Esophagus squamous epithelium (tissue), 5 donors: ENCODE measurements at places on chromosomes 5 and 9. TPM values are rescaled to one million over a fixed set of nuclear protein-coding genes. Genes with fewer than 3 reads are reported as not detected.
A peak's percentile ranks its signal among the peaks of the same experiment; 100 is the strongest.

DNA sequence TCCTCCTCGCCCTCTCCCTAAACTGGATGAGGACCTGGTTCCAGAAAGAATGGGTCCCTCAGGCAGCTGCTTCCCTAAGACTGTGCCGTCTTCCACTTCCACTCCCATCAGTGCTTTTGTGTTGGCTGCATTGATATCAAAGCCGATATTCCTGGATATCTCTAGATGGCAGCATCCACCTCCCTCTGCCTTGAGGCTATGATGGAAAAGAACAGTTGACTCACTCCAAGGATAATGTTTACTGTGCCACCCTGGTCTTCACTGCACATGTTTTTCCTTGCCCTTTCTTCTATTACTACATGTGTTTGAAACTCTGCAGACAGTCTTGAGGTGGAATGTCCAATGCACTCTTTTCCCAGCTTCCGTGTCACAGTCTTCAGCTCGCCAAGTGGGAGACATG, 211.6 kb downstream of the MAST4 start:
- H3K4me1 ChIP-seq: no peaks in the 10 kb centered on the region
- no peak overlapping the region for H3K27ac ChIP-seq
- DNase-seq: no peak
- H3K36me3 ChIP-seq: no peaks in the 10 kb centered on the region
- H3K4me3 ChIP-seq: no peak overlapping the region
- H3K27me3 ChIP-seq: no peaks in the 10 kb centered on the region

- H3K4me1 ChIP-seq: no peaks in the 10 kb centered on the region
- no peak overlapping the region for H3K27ac ChIP-seq
- H3K4me3 ChIP-seq: no peak overlapping the region
- no peak for DNase-seq
- no peaks in the 10 kb centered on the region for H3K27me3 ChIP-seq
Measured at GRCh38 chr5:171806976-171807747, 21.5 kb downstream of the SMIM23 start.

GRCh38 chr9:93480262-93480661, 26.9 kb upstream of the FAM120AOS start:
- H3K36me3 ChIP-seq: no peaks in the 10 kb centered on the region
- no peaks in the 10 kb centered on the region for H3K4me1 ChIP-seq
- H3K4me3 ChIP-seq: no peak overlapping the region
- no peak overlapping the region for H3K27ac ChIP-seq
- H3K27me3 ChIP-seq: no peaks in the 10 kb centered on the region

GRCh38 chr5:60993875-60994571, 49.0 kb downstream of the NDUFAF2 start:
- no peak overlapping the region for H3K27ac ChIP-seq
- no peaks in the 10 kb centered on the region for H3K27me3 ChIP-seq
- DNase-seq: no peak
- no peaks in the 10 kb centered on the region for H3K4me1 ChIP-seq
- H3K4me3 ChIP-seq: no peak overlapping the region

- peak overlapping the region; percentile 97 for H3K27ac ChIP-seq
- peaks cover 4% of the 10 kb centered on the region for H3K27me3 ChIP-seq
- H3K4me1 ChIP-seq: peaks cover 79% of the 10 kb centered on the region
- H3K36me3 ChIP-seq: no peaks in the 10 kb centered on the region
- H3K4me3 ChIP-seq: peak overlapping the region; percentile 80
Measured at GRCh38 chr5:43043400-43043756, 3.3 kb upstream of the ANXA2R start.

DNA sequence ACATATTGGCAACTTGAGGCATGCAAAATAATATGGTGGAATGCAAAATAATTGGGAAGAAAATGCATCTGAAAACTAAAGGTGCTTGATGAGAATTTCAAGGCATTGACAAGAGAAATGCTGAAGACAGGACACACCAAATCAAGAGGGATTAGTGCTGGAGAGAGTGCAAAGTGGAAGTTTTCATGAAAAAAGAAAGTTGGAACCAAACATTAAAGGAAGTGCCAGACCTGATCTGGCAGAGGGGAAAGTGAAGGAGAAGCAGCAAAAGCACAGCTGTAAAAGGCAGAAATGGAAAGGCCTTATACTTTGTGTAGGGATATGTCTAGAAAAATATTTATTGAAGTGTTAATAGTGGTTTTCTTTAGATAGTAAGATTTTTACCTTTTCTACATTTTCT, 35.3 kb upstream of the FYB1 start:
- no peak overlapping the region for H3K4me3 ChIP-seq
- no peaks in the 10 kb centered on the region for H3K36me3 ChIP-seq
- H3K27ac ChIP-seq: no peak overlapping the region
- H3K4me1 ChIP-seq: no peaks in the 10 kb centered on the region
- H3K27me3 ChIP-seq: no peaks in the 10 kb centered on the region

Gene PLGRKT
- 23.0 TPM for total RNA-seq
